Stimulated activated CD8-positive, alpha-beta memory T cell treated with anti-CD3 and anti-CD28 coated beads, Interleukin-12 subunit alpha, Interleukin-12 subunit beta, amount 100 ng/mL, for 4 hours (primary cell): ENCODE measurements at places on chromosomes 16 and 17.

DNA sequence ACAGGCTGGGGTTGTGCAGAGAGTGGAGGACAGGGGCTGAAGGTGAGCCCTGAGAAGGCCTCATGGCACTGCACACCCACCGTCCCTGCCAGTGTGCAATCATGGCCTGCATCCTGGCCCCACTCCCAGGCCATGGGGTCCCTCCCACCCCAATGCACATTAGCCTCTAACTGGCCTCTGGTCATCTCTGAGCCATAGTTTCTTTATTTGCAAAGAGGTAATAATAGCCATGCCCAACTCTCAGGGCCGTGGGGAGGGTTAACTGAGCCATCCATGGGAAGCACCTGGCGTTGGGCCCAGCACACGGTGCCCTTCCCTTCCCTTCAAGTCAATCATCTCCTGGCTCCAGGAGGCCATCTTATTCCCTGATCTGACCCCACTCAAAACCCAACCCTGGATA, 10.8 kb upstream of the ITGA3 start:
- no peak for DNase-seq

GRCh38 chr16:87715231-87715630, 50.6 kb downstream of the KLHDC4 start:
- no peak for DNase-seq

DNA sequence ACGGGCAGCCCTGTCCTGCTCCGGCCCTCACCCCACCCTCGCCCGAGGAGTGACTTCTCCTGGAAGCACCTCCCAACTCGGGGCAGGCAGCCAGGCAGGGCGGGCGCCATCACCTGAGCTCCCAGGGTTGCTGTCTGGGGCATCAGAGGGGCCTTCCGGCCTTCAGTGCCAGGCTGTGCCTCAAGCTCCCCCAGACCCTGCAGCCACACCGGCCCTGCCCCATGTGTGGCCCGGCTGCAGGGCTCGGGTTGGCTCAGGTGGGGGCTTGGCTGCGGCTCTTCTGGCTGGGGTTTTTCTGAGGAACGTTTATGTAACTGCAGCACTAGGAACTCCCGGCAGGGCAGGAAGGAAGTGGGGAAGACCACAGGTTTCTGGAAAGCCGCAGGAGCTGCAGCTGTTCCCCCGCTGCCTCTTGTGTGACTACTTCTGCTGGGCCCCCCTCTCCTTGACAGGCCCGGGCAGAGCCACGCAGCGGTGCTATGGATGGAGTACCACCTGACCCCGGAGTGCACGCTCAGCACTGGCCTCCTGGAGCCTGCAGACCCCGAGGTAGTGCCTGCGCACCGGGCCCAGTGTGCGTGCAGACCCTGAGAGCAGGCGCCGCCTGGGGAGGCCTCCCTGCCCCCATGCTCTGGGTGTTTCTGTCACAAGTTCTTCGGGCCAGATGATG, 45.6 kb downstream of the PRMT7 start:
- DNase-seq, result peak; percentile 37

- no peak for DNase-seq
Measured at GRCh38 chr16:84763164-84763563, 56.6 kb upstream of the CRISPLD2 start.

DNA sequence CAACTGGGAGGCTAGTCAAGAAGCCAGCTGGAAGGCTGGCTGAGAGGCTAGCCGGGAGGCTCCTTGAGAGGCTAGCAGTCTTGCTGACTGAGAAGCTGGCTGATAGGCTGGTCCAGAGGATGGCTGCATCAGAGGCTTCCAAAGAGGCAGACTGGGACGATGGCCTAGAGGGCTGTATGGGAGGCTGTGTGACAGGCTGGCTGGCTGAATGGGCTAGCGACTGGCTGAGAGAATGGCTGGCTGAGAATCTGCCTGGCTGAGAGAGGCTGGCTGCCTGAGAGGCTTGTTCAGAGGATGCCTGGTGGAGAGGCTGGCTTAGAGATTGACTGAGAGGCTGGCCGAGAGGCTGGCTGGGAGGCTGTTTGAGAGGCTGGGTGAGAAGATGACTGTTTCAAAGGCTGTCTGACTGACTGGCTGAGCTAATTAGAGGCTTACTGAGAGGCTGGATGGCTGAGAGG, 34.8 kb upstream of the ACSM2B start:
- no peak for DNase-seq

DNA sequence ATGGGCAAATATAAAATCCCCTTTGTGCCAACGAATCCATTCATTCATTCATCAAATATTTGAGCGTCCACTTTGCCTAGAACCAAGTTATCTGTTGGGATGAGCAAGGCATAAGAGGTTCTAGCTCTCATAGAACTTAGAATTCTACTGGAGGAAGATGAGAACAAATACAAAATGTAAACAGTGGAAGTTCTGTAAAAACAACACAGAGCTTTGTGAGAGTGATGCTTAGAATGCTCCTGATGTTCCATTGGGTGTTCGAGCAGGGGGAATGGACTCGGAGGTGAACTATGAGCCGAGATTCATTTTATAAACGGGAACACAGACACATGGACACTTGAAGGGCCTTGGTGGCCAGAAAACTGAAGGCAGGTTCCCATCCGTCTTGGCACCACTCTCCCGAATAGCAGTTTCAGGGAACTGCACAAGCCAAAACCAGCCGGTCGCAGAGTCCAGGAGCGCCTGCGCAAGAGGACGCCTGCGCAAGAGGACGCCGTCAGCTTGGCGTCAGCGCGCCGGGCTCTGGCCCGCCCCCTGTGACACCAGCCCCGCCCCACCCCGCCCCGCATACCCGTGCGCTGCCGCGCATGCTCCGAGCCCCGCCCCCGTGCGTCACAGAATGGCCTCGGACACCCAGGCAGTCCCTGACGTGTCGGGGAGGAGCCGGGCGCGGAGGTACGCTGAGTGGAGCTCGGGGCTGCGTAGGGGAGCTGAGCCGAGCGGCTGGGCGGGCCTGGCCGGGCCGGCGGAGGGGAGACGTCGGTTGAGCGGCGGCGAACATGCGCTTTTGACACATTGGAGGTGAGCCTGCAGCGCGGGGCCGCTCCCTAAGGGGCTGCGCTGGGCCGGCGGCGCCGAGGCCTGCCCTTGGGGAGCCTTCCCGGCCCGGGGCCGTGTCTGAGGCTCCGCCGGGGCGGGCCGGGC, at the start of gene NDEL1:
Gene NDEL1 (plus strand): TSS at position 640 of the 924 bp plus-strand sequence. CDS start 8,388 bp downstream, outside the sequence.
- DNase-seq, result peak; percentile 98

DNA sequence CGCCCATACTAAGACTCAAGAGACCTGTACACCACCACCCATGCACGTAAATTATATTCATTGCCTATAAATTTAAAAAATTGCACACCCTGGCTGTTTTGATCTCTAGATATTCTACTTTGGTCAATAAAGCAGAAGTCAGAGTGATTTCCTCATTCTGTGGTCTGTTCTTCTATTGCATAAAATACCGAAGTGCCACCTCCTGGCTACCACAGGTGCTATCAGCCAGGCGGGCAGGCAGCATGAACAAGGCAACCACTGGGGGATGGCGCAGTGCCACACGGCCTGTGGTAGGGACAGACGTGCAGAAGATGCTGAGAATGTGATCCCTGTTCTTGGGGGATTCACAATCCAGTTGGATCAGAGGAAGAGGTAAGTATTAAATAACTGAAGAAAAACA, 122.3 kb downstream of the CDK5R1 start:
- peak; percentile 32 for DNase-seq

DNA sequence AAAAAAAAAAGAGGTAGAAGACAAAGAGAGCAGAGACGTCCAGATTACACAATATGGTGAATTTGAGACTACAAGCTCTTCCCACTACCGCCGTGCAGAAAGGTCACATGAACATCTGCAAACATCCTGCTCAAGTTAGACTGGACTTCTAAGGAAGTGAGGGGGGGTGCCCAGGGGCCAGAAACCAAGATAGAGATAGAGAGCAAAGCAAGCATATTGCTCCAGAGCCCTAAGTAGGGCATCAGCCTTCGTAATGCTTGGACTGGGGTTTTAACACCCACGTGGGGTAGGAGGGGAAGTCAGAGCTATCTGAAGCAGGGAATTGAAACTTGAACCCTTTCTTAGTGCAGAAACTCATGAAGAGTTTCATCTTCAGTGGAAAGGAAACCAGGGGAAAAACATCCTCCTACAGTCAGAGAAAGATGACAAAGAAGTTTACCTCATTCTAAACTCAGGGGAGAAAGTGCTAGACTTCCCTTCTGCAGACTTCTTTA, 8.7 kb downstream of the CLEC19A start:
- no peak for DNase-seq

DNA sequence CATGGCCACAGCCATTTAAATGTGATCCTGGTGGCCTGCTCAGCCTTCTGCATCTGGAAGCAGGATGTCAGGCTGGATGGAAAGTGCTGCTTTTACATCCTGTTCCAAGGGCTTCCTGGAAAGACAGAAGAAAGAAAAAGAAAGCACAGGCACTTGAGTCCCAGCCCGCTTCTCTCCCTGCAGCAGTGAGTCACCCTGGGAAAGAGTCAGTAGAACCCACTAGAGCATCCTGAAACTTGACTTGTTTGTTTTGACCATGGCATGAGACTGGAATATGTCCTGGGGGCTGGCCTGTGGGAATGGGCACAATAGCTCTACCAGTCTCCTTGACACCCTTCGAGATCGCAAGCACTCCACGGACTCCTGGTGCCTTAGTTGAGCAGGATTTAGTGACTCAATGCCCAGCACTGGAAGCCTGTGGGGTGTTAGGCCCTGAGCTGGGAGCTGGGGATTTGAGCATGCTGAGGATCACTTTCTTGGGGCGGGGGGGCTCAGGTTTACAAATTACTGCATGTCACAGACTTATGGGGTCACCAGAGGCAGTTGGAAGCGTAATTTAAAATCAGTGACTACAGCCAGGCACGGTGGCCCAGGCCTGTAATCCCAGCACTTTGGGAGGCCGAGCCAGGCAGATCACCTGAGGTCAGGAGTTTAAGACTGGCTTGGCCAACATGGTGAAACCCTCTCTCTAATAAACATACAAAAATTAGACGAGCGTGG, 22.1 kb upstream of the GNA13 start:
- no peak for DNase-seq

GRCh38 chr16:65716737-65717700, 595.2 kb upstream of the CDH11 start:
- DNase-seq, result no peak

DNA sequence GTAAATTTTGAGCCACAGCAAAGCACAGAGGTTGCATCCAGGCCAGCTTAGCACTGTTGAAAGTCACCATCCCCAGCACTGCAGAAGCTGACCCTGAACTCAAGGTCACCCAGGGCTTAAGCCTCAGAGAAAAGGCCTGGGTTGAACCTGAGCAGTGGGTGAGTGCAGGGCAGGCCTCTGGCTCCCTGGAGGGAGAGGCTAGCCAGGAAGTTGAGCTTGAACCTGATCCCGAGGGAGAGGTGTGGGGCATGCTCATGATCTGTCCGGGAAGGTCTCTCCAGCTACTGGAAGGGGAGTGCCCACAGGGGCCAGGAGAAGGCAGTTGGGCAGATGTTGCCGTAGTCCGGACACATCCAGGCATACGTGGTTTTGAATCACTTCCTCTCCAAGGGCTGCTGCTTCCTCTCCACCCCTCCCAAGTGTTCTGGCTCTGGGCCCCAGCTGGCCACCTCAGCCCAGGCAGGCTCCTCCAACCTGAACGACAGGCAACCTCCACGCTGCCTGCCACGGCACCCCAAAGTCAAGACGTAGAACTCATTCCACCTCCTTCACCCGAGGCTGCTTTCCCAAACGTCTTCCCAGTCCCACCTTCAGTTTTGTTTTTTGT, 18.4 kb downstream of the CARHSP1 start:
- DNase-seq, result no peak

GRCh38 chr17:82674656-82675475, 23.6 kb downstream of the RAB40B start:
- DNase-seq, result no peak

- no peak for DNase-seq
Measured at GRCh38 chr16:68013440-68013839, 2.3 kb downstream of the DPEP2NB start.

DNA sequence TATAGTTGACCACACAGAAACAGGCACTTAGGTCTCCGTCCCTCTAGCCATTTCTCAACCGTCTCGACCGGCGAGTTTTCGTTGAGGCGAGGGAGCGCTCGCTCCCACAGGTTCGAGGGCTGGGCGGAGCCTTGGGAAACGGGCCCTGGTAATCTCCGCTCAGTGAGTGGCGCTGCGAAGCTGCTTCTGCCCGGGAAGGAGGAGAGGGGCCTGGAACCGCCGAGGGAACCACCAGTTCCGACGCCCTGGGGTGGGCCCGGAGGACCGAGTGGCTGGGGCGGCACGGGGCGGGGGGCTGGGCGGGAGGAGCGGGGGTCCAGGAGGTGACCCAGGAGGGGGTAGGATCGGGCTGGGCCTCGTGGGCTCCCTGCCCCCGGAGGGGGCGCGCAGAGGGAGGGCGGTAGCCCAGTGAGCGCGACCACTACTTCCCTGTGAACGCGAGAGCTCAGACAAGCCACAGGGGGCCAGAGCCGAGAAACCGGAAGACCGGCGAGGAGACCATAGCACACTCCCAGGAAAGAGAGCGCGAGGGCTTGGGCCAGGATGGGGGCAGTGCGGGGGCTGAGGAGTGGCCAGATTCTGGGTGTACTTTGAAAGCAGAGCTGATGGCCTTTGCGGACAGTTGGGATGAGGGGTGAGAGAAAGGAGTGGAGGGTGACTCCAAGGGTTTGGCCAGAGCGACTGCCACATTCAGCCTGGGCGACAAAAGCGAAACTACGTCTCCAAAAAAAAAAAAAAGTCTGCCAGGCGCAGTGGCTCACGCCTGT, 29.9 kb upstream of the ARL4D start:
- peak; percentile 48 for DNase-seq

DNA sequence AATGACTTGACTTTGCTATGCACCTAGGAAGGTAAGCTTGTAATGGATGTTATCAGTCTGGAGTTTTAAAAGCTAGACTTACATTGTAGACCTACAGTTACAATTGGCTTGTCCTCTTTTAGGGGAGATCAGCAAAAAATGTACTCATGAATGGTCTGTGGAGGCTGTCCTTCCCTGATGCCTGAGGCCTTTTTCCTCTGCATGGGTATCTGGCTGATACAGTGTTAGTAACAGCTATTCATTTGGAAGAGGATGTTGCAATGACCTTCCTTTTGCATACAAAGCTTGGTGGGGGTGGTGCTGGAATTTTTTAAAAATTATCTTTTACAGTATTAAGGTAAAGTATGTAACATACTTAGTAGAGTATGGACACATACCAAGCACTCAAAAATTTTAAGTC, 525.5 kb downstream of the KIF2B start:
- DNase-seq, result no peak

DNA sequence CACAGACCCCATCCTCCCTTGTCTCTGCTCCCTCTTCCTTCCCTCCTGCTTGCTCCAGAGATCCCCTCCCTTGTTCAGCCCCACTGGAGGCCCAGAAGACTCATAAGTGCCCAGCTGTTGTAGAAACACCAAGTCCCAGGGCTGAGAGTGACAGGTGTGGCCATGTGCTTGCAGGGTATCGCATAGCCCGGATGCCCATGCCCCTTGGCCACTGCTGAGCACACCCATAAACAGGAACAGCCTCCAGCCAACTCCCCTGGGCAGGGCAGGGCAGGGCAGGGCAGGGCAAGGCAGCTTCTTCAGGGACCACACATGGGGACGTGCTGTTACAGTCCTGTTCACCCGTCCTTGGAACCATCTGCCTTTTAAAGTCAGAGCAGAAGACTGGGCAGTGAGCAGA, 2.0 kb downstream of the CACNG1 start:
- no peak for DNase-seq

- DNase-seq, result no peak
Measured at GRCh38 chr16:80971819-80972218, 34.9 kb downstream of the CMC2 start.
